ENCODE measurements at places on chromosomes 2 and 18. TPM values are rescaled to one million over a fixed set of nuclear protein-coding genes. Genes with fewer than 3 reads are reported as not detected.

Gene CYS1
- total RNA-seq = not detected

Gene DQX1
- 0.91 TPM for total RNA-seq

Gene RAB17
- total RNA-seq = not detected

Gene DLX2
- not detected for total RNA-seq

Gene NGEF
- 0.13 TPM for total RNA-seq

Gene GLB1L
- 4.2 TPM for total RNA-seq

Gene ADRA2B
- total RNA-seq = 0.34 TPM

Gene LOXHD1
- total RNA-seq = not detected

Gene CHRNG
- not detected for total RNA-seq

Gene CRIM1
- 18.2 TPM for total RNA-seq

Gene IL1A
- 3.9 TPM for total RNA-seq

Gene NAB1
- total RNA-seq = 30.1 TPM

Gene RND3
- not detected for total RNA-seq

Gene CTAGE1
- not detected for total RNA-seq

Gene ASAP2
- 0.23 TPM for total RNA-seq

Gene CDKL4
- total RNA-seq = 0.32 TPM

Gene LYG2
- total RNA-seq = not detected

Gene ANKRD36B
- 21.8 TPM for total RNA-seq

Gene NRBP1
- total RNA-seq = 65.0 TPM

Gene TEKT4
- total RNA-seq = not detected

Gene NAT8
- not detected for total RNA-seq

Gene ZNF396
- 1.1 TPM for total RNA-seq

Gene TAF4B
- 17.8 TPM for total RNA-seq

Gene SPRED2
- 4.7 TPM for total RNA-seq

Gene COX7A2L
- total RNA-seq = 104 TPM

Gene SULT1C4
- total RNA-seq = not detected

Gene RBMS1
- 40.5 TPM for total RNA-seq

Gene HRH4
- total RNA-seq = not detected

Gene EMX1
- total RNA-seq = not detected

Gene AFTPH
- total RNA-seq = 39.4 TPM
